Cerebellar nuclear complex (tissue), 1 donor: ENCODE measurements at places on chromosomes 12 and 14.

DNA sequence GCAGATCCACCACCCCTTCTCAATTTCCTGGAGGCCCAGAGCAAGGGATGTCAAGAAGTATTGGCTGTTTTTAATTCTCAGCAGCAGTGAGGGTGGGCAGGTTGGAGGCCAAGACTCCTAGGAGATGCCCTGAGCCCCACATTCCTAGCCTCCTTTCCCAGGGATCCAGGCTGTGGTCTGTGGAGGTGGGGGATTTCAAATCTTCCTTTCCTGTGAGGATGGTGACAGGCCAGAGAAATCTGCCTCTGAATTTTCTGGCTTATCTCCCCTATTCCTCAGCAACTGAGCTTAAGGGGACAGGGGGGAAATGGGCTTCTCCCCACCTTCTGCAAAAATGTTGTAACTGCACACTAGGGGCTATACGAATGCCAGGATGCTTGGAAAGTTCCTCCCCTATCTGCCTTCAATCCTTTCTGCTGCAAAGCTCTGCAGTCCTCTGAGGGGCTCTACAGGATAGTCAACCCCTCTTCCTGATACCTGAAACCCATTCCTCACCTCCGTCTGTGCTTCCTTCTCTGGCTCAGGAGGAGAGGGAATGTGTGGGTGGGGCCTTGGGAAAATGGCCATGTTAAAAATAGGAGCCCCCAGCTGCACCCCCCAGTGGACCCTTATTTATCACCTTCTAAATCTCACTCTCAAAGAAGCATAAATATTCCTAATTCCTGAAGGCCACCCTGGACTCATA, 6.6 kb downstream of the GPR84 start:
- DNase-seq, result no peak

- DNase-seq, result no peak
These were observed 4.2 kb upstream of the HRK start for GRCh38 chr12:116885491-116885890.

GRCh38 chr12:4855121-4855924, 54.4 kb upstream of the KCNA1 start:
- DNase-seq, result peak; percentile 58

DNA sequence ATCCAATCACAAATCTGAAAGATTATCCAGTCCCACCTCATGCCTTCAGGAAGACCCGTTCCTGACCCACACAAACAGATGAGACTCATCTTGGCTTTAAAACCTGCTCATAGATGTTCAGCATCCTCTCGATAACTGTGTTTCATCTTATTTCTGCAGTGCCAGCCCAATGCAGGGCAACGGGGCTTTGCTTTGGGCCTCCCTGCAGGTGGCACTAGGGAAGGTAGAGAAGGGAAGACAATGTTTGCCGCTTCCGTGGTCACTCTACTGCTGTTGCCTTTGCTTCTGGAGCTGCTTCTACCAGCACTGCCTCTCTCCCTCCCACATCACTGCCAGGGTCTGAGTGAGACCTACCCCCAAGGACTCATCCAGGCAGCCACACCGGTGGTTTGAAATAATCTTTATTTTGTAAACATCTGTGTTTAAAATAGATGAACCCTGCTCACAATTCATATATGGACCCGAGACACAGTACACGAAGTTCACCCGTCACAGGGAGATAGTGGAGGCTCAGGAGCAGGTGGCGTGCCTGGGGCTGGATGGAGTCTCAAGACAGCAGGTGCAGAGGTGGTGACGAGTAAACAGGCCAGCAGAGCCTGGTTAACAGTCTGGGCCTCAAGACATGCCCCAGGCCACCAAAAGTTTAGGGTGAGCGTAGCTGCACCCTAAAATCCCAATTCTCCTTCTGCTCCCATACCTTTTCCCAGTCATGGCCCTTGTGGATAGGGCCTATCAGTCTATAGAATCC, 3.1 kb upstream of the GPX2 start:
- DNase-seq, result no peak

GRCh38 chr14:45194964-45195363, 58.0 kb downstream of the MIS18BP1 start:
- no peak for DNase-seq

DNA sequence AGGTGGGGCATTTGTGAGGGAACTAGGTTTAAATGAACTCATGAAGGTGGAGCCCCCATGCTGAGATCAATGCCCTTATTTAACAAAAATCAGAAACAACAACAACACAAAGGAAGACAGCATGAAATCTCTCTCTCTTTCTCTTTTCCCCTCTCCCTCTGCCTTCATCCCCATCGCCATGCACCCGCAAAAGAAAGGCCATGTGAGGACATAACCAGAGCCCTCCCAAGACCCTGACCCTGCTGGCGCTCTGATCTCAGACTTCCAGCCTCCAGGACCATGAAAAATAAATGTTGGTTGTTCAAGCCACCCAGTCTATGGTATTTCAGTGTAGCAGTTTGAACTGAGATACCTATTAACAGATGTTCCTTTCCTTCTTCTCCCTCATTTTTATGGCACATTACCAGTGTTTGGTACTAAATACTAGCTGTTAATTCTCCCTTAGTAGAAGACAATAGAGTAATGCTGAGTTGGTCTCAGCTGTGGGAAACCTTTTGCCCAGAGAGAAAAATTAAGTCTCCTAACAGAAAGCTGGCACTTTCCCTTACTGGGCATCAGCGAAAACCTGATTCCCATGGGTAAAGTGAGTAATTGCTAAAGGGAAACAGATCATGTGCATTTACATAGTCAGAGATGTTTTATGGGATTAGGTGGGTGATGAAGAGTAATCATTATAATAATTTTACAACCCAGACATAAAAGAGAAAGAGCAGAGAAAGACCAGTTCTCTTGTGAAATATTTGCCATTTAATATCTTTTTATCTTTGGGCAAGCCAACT, 264.0 kb upstream of the PLEKHG7 start:
- DNase-seq, result no peak

DNA sequence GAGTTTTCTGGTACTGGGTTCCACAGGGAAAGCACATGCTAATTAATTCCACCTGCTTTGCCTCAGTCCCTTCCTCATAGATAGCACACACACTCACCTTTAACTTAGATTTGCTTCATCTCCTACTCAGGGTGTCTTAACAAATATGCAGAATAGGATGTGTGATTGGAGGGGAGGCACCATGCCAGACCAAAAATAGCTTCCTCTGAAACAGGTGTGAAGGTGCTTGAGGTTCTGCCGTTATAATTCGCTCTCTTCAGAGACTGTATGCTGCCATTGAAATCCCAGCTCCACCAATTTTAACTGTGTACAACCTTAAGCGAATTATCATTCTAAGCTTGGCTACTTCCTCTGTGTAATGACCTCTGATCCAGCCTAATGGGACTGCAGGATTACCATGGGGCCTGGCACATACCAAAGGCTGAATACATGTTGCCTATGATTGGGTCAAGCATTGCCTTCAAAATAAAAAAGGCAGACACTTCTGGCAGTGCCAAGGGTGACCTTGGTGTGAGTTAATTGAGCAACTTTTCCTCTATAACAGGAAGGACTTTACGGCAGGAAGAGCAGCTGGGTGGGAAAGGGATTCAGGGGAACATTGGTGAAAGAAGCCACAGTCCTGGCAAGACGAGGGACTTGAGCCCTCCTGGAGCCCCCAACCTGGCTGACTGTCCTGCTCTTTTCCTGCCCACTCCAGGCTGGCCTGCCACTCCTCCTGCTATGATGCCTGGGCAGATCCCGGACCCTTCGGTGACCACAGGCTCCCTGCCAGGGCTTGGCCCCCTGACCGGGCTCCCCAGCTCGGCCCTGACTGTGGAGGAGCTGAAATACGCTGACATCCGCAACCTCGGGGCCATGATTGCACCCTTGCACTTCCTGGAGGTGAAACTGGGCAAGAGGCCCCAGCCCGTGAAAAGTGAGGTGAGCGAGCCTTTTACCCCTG, 9.7 kb downstream of the JDP2 start:
- no peak for DNase-seq

GRCh38 chr12:14403711-14404196, 38.3 kb downstream of the ATF7IP start:
- DNase-seq, result peak; percentile 91
